ENCODE measurements at places on chromosomes 5 and 9. TPM values are rescaled to one million over a fixed set of nuclear protein-coding genes. Genes with fewer than 3 reads are reported as not detected.

The BTNL8 gene
- 0.22 TPM for total RNA-seq

The AP3S1 gene
- 157 TPM for total RNA-seq

The LIFR gene
- 2.2 TPM for total RNA-seq

The WNT8A gene
- total RNA-seq: 0.25 TPM

The FOXD4L3 gene
- not detected for total RNA-seq

The EFNA5 gene
- total RNA-seq: 105 TPM

The ACOT12 gene
- total RNA-seq: not detected

The PRR7 gene
- 31.7 TPM for total RNA-seq

The TOR1A gene
- total RNA-seq: 39.6 TPM

The EPB41L4B gene
- total RNA-seq: 6.2 TPM

The PROB1 gene
- 0.67 TPM for total RNA-seq

The GLRA1 gene
- not detected for total RNA-seq

- no peak for DNase-seq
Measured at GRCh38 chr5:37637165-37637845, 202.5 kb downstream of the GDNF start.

GRCh38 chr5:177462021-177462670 lies 11.3 kb downstream of the DBN1 start:
- DNase-seq: no peak

GRCh38 chr5:148776780-148777179 lies 49.6 kb upstream of the ADRB2 start:
- DNase-seq: no peak

DNA sequence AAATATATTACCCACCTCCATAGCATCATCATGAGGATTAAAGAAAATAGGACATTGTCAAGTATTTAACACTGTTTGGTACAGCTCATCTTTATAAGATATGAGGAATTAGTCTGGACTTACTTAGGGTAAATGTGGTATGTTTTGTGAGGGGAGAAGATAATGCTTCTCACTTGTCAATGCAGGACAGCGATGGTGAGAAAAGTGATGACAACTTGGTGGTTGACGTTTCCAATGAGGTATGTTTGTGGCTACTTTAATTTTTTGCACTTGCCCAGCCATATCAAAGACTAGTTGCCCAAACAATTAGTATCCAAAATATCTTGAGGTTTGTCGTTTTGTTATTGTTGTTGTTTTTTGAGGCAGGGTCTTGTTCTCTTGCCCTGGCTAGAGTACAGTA lies 133.9 kb downstream of the TLE4 start:
- DNase-seq: no peak

DNA sequence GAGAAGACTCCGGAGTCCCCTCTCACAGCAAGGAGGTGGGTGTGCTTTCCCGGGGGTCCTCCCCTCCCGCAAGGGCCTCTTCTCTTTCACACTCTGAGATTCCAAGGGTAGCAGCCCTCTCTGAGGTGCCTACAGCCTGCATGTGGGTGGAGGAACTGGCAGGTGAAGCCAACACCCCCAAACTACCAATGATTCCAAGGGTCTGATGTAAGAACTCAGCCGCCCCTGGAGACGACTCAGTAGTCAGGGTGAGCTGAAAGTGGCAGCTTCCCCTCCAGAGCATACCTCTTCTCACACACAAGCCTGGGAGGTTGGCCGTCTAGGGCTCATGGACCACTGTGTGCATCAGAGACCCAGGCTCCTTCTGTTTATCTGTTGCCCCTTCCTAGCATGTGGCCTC lies 66.1 kb downstream of the TSPAN17 start:
- DNase-seq: no peak

DNA sequence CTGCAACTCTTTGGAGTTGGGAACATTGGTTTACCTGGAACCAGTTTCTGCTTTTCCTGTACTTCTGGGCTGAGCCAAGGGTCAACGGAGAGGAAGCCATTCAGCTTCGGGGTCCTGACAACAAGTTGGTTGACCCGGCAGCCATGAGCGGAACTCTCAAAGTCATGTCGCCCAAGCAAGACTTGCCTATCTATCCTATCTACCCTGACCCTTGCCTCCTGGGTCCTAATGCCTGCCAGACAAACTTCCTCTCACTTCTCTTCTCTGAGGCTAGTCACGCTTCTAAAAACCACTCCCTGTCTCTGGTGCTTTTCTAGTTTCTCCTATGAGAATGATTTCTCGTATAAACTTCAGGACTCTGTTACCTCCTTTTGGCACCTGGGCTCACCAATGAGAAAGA lies 44.7 kb upstream of the CRHBP start:
- DNase-seq: no peak

GRCh38 chr9:134011401-134011800 lies 13.9 kb upstream of the BRD3OS start:
- no peak for DNase-seq

DNA sequence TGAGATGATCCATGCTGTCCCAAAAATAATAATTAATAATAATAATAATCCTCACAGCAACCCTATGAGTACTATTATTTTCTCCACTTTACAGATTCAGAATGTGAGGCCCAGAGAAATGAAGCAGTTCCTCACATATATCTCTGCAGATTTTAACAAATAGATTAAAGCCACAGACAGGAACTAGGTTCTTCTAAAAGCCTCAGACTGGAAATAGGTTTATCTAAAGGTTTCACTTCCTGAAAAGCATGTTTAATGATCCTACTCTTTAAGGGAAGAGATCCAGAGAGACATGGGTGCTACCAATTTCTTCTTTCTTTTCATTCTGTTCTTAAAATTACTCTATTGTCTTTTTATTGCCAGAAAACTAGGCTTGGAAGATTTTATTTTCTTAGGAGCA lies 1079.4 kb upstream of the COX7C start:
- DNase-seq: no peak

DNA sequence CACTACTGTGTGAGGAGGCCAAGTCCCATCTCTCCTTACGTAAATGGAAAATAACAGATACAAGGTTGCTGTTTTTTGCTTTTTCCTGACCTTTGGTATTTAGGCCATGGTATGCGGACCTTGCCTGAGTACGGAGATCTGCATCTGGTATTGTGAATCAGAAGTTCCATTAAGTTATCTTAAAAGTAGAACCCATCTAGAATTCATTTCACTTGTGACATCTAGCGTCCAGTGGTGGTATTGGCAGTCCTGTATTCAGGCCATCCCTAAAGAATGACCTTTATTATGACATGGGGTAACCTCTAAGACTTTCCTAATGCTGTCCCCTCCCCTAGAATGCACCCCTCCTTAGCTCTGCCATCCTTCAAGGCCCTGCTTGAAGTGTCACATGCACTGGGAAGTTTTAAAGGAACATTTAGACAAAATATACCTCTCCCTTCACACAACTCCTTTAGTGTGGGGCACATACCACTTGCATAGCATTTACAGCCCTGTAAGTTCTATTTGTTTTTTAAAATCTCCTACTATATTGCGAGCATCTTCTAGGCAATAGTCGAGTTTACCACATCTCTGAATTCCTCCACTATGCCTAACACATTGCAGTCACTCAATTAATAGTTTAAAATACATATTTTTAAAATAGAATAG lies 1.9 kb upstream of the SPDL1 start:
- DNase-seq: peak; percentile 64

DNA sequence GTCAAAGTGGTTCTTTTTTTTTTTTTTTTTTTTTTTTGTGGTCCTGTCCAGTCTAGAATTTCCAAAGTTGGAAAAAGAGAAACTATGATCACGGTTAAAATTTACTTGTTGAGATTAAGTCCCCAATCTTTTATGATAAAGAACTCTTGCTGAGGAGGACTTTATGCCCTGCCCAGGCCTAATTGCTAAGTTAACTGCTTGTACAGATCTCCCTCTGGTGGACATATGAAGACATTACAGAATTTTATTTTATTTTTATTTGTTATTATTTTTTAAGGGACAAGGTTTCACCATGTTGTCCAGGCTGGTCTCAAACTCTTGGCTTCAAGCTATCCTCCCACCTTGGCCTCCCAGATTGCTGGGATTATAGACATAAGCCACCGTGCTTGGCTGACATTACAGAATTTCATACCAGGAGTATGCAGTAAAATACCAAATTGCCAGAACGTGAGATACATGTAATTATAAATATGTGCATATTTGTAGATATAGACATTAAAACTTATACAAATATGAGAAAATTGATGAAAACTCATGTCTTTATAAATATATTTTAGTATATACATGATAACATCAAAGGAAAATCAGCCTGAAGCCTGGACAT lies 91.2 kb downstream of the RFK start:
- peak; percentile 71 for DNase-seq

GRCh38 chr9:129761293-129761900 lies 8.6 kb upstream of the PTGES start:
- no peak for DNase-seq

DNA sequence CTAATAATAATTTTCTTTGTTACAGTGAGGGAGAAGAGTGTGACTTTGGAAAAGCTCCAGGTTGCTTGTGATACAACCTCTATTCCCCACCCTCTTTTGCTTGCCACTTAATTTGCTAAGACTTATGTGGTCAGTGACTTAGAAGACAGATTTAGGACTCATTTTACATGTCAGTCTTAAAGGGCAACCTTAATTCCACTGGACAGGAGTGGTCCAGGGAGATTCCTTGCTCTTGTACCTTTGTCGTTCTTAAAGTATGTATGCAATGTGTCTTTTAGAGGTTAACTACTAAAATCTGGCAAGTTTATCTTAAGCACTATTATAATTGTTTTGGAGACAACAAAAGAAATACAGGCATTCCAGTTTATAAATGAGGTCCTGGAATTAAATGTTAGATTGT lies 20.0 kb downstream of the SLC30A5 start:
- DNase-seq: no peak

- DNase-seq: no peak
Measured at GRCh38 chr5:90873033-90873517, 314.5 kb downstream of the ADGRV1 start.

GRCh38 chr9:105416840-105417239 lies 31.0 kb upstream of the FSD1L start:
- DNase-seq: no peak

DNA sequence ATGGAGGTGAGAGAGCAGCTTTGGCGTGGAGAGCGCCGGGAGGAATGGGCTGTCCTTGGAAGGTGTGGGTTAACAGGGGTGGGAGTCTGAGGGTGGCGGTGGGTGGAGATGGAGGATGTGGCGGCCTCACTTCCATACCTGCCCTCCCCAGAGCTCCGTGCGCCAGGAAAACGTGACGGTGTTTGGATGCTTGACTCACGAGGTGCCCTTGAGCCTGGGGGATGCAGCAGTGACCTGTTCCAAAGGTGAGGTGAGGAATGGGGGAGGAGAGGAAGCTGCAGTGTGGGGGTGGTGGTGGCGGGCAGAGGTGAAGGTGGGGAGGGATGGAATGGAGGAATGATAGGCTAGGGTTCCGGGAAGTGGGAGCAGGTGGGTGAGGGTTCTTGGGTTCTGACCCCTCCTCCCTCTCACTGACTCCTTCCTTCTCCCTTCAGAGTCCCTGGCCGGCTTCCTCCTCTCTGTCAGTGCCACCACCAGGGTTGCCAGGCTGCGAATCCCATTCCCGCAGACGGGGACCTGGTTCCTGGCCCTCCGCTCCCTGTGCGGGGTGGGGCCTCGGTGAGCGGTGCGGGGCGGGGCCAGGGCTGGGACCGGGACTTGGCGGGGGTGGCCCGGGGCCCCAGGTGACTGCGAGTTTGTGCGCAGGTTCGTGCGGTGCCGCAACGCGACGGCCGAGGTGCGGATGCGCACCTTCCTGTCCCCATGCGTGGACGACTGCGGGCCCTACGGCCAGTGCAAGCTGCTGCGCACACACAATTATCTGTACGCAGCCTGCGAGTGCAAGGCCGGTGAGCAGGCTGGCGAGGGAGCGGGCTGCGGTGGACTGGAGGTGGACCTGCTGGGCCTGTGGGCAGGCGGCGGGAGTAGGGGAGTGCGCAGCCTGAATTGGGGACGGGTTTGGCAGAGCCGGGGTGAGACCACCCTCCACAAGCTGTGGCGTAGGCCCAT lies 17.1 kb downstream of the TMEM8B start:
- DNase-seq: peak; percentile 33

DNA sequence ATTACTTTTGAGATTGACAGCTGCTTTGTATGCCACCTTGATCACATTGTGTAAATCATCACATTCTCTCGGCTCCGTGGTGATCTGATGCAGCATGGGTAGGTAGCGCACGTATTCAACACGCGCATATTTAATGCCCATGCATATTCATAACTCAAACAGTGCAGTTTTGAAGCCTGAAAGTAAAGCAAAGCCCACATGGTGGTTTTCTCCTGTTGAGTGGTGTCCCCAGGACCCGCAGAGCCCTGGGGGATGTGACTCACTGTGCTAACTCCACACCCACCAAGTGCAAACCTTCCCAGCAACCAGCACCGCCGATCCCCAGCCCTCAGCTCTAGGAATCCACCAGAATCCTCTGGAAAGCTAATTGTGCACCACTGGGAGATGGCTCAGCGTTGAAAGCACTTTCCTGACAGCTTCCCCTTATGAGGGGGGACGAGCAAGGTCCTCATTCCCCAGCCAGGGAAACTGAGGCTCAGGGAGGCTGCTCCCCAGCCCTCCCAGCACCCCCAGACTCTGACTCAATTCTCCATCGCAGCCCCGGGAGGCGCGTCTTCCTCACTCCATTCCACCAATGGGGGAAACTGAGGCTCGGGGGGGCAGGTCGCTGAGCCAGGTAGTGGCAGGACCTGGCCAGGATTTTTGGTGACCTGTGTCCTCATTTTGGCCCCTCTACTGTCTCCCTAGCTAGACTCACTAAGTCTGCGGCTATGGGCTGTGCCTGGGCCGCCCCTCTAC lies 46.4 kb downstream of the SARDH start:
- no peak for DNase-seq

DNA sequence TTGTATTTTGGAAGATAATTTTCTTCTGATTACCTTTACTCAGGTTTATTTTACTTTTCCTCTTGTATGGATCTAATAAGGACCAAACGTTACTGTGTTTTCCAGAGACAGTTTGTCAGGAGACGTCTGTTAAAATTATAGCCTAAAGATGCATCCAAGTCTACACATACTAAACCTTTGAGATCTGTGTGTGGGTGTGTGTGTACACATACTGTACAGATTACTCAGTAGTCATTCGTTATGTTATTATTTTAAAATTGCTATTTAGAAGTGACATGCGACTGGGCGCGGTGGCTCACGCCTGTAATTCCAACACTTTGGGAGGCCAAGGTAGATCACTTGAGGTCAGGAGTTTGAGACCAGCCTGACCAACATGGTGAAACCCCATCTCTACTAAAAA lies 51.6 kb upstream of the CNTLN start:
- no peak for DNase-seq

- DNase-seq: no peak
Measured at GRCh38 chr9:99375481-99375880, 153.4 kb downstream of the SEC61B start.

GRCh38 chr5:1483856-1484729 lies 38.9 kb upstream of the SLC6A3 start:
- no peak for DNase-seq
